Neural crest cell (in vitro differentiated cells): ENCODE measurements at places on chromosomes 2 and 18. TPM values are rescaled to one million over a fixed set of nuclear protein-coding genes. Genes with fewer than 3 reads are reported as not detected.

The UGT1A5 gene
- not detected in 2 replicates for total RNA-seq

The CACNB4 gene
- 6.0 and 6.9 TPM in 2 replicates for total RNA-seq

The GCG gene
- total RNA-seq, result 0.27 TPM in 1 of 2 replicates, not detected in the other

The MGAT4A gene
- 11.5 and 12.2 TPM in 2 replicates for total RNA-seq

The GAL3ST2 gene
- total RNA-seq, result 0.28 TPM in 1 of 2 replicates, not detected in the other

The LRRC30 gene
- total RNA-seq, result not detected in 2 replicates

The SH3YL1 gene
- 30.8 and 31.8 TPM in 2 replicates for total RNA-seq

The GNAL gene
- 20.4 and 20.5 TPM in 2 replicates for total RNA-seq

The BCL11A gene
- total RNA-seq, result 2.2 and 2.3 TPM in 2 replicates

The CNDP1 gene
- total RNA-seq, result 0.56 and 0.59 TPM in 2 replicates

The GLI2 gene
- 48.8 and 49.1 TPM in 2 replicates for total RNA-seq

The PDE1A gene
- total RNA-seq, result 27.4 and 27.8 TPM in 2 replicates

The TFCP2L1 gene
- not detected in 2 replicates for total RNA-seq

The SUCLG1 gene
- total RNA-seq, result 51.5 and 52.7 TPM in 2 replicates

The STK17B gene
- 7.3 and 8.1 TPM in 2 replicates for total RNA-seq

The SOCS6 gene
- total RNA-seq, result 26.8 and 28.9 TPM in 2 replicates

The KCNF1 gene
- 0.93 and 1.1 TPM in 2 replicates for total RNA-seq

The TCF23 gene
- not detected in 2 replicates for total RNA-seq

The SULT1C4 gene
- total RNA-seq, result 7.7 and 8.0 TPM in 2 replicates

The CD8A gene
- total RNA-seq, result 0.16 and 0.54 TPM in 2 replicates

The KIF1A gene
- total RNA-seq, result 90.9 and 91.3 TPM in 2 replicates

The CYP1B1 gene
- 16.4 and 17.5 TPM in 2 replicates for total RNA-seq

The TNFAIP6 gene
- total RNA-seq, result 0.40 and 0.75 TPM in 2 replicates

The AGXT gene
- not detected in 2 replicates for total RNA-seq

The NETO1 gene
- 6.1 and 6.9 TPM in 2 replicates for total RNA-seq

The COL3A1 gene
- 13.2 and 14.9 TPM in 2 replicates for total RNA-seq

The CDH2 gene
- total RNA-seq, result 234 and 238 TPM in 2 replicates

The RUFY4 gene
- total RNA-seq, result not detected in 2 replicates

The ZNF2 gene
- total RNA-seq, result 6.3 and 7.0 TPM in 2 replicates

The NEURL3 gene
- 0.21 TPM in 1 of 2 replicates, not detected in the other for total RNA-seq

The PROKR1 gene
- 0.09 and 0.16 TPM in 2 replicates for total RNA-seq

The DSEL gene
- total RNA-seq, result 2.7 TPM in 2 replicates

The SF3B1 gene
- 323 and 326 TPM in 2 replicates for total RNA-seq

The AMMECR1L gene
- total RNA-seq, result 25.3 and 27.0 TPM in 2 replicates

The DNAJC27 gene
- 6.9 and 8.1 TPM in 2 replicates for total RNA-seq

The STPG4 gene
- total RNA-seq, result 0.26 and 0.34 TPM in 2 replicates

The TRIM43 gene
- not detected in 2 replicates for total RNA-seq

The UXS1 gene
- 50.2 and 55.4 TPM in 2 replicates for total RNA-seq

The IL18R1 gene
- total RNA-seq, result not detected in 2 replicates

The POTEC gene
- not detected in 2 replicates for total RNA-seq

The BCL2 gene
- 14.1 and 15.1 TPM in 2 replicates for total RNA-seq

The CNNM3 gene
- 32.6 and 33.9 TPM in 2 replicates for total RNA-seq

The TRABD2A gene
- total RNA-seq, result 0.84 TPM in 2 replicates

The KYNU gene
- total RNA-seq, result 0.14 and 0.26 TPM in 2 replicates

The DSC3 gene
- total RNA-seq, result 0.09 and 0.16 TPM in 2 replicates

The LIPT1 gene
- 6.8 and 8.2 TPM in 2 replicates for total RNA-seq

The ZNF142 gene
- 50.0 and 58.2 TPM in 2 replicates for total RNA-seq

The PSMA8 gene
- not detected in 2 replicates for total RNA-seq

The IFIH1 gene
- total RNA-seq, result 0.23 and 0.27 TPM in 2 replicates
